ENCODE measurements at places on chromosomes 13 and 19. TPM values are rescaled to one million over a fixed set of nuclear protein-coding genes. Genes with fewer than 3 reads are reported as not detected.

Gene REEP6
- total RNA-seq, result 8.7 TPM

Gene ZNF90
- total RNA-seq, result 27.3 TPM

Gene ZNF738
- total RNA-seq, result 71.1 TPM

Gene SNRNP70
- total RNA-seq, result 303 TPM

Gene LYPD5
- total RNA-seq, result not detected

Gene PRRG2
- 1.0 TPM for total RNA-seq

Gene CRLF1
- 0.68 TPM for total RNA-seq

Gene COL4A1
- total RNA-seq, result 67.9 TPM

Gene CEACAM20
- not detected for total RNA-seq

Gene BORA
- 18.5 TPM for total RNA-seq

Gene HSD17B14
- total RNA-seq, result 4.2 TPM

Gene ZSCAN4
- total RNA-seq, result not detected

Gene FUT1
- total RNA-seq, result 0.59 TPM

Gene PCDH8
- 14.6 TPM for total RNA-seq

DNA sequence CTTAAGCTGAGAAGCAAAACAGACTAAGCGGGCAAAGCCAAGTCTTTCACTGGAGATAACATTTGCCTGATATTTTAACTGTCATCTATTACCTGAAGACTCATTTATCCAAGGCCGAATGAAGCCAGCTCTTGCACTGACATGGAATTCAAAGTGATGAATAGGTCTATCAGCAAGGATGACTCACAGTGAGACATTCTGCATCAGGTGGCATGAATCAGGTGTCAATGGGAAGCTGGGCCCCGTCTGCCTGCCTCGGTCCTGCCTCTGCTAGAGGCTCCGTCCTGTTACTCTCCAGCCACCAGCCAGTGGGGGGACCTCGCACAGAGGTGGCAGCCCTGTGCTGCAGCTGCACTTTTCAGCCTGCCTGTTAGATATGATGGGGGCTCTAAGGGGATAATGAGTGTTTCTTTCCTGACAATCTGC lies 23.5 kb downstream of the STARD13 start:
- DNase-seq, result no peak

DNA sequence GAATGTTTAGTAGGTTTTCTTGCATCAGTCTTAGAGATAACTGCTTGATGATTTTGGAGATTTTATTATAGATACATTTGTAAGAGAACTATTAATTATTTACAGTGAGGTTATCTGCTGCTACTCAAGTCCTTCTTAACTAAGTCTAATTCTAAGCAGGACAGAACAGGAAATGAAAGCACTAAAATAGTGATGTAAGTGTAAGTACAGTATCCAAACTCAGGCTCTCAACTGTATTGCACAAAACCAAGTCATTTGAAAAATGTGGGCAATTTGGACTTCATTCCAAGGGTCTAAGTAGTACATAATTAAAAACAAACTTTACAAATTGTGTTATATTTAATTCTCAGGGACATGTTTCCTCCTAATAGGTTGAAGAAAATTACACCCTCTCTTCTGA lies 417.1 kb downstream of the ITGBL1 start:
- no peak for DNase-seq

DNA sequence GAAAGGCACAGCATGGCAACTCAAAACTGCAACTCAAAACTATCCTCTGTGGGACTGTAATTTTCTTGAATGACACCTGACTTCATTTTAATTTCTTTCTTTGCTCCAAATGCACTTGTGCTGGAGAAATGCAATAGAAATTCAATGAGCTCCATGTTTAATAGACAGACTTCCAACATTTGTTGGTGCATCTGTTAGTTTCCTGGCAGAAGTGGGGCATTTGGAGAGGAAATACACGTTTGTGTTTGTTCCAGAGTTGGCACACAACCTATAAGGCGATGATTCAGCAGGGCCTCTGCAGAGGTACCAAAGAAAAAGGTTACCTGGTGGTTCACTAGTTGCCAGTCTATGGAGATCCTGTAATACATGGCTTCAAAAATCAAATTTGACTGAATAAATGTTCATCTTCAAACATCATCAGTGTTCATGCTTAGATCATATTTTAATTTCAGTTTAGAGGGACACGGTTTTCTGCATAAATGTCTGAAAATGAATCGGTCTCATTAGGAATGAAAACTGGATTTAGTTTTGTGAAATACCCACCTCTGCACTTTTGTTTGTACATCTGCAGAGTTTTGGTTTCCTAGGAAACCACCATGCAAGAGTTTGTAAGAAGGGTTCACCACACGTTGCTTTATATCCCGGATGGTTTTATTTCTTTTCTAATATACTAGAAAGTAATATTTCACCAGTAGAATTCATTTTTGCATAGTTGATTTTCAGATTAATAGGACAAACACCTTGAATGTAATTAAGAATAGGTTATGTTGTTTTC lies 21.8 kb upstream of the OBI1 start:
- no peak for DNase-seq

- DNase-seq, result no peak
These were observed 10.8 kb downstream of the SOX21 start for GRCh38 chr13:94701313-94702180.

DNA sequence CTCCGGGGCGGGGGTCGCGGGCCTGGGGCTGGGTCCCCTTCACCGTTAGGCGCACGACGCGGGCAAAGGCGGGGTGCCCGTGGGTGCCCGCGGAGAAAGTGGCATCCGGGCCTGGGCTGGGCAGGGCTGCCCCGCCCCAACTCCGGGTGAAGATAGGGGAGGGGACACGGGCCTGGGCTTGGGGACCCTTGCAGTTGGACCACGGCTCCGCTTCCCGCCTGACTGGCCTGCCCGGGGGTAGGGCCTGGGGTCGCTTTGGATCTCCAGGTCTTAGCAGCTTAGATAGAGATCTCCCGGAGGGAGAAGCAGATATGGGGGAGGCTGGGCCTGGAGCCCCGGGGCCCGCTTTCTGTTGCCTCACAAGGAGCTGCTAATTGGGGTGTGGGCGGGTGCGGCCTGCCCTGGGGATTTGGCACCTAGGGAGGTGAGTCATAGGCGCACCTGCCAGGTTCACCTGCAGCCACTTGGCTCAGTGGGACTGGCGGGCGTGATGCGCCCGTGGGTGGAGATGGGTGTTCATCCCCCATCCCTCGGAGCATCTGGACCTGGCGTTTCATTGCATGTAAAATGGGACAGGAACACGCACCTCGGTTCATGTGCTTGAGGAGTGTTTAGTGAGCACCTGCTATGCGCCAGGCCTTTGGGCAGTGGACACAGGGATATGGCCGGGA lies 585 bp downstream of the MAP1S start:
- no peak for DNase-seq

GRCh38 chr13:113105032-113105920 lies at the start of gene F7:
Gene F7, plus strand, starts transcription at chr13:113105791. Its CDS starts 51 bp downstream, at chr13:113105842.
- DNase-seq, result no peak

- no peak for DNase-seq
These were observed 45.4 kb downstream of the MBNL2 start for GRCh38 chr13:97267418-97268059.

GRCh38 chr19:43641333-43641732 lies 1.7 kb upstream of the CADM4 start:
- DNase-seq, result no peak

DNA sequence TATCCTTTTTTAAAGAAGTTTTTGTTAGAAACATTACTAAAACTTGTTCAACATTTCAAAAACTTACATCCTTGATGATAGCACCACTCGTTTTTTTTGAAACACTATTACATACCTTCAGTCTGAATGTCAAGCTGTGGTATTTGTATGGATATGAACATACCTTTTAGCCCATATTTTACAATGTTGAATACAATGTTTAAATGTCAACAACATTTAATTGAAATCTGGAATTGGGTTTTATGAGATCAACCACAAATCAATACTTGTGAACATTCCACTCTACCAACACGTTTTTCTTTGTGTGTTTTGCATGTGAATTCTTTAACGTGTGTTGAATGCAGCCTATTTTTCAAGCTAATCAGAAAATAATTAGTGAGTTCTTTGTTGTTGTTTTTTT lies 4.7 kb downstream of the SERP2 start:
- DNase-seq, result no peak

DNA sequence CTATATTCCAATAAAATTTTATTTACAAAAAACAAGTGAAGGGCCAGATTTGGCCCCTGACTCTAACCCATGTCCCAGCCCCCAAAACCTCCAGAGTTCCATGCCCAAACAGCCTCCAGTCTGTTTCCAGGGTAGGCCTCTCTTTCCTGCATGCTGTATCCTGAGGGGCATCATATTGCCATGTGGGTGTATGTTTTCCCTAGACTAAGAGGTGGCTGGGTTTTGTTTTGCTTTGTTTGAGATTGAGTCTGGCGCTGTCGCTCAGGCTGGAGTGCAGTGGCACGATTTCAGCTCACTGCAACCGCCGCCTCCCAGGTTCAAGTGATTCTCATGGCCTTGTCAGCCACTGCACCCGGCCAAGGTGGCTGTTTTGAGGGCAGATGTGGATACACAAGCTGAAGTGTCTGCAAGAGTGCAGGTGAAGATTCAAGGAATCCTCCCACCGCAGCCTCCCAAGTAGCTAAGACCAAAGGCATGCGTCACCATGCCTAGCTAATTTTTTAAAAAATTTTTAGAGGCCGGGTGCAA lies 23.6 kb upstream of the LSM14A start:
- DNase-seq, result no peak

- no peak for DNase-seq
These were observed 1379.8 kb upstream of the ATXN8OS start for GRCh38 chr13:68727798-68728197.

GRCh38 chr13:70812481-70812880 lies 704.2 kb upstream of the KLHL1 start:
- DNase-seq, result no peak

- no peak for DNase-seq
These were observed 509.9 kb upstream of the GPC6 start for GRCh38 chr13:92716749-92717148.

GRCh38 chr19:54107876-54108490 lies 5.3 kb downstream of the NDUFA3 start:
- DNase-seq, result no peak

DNA sequence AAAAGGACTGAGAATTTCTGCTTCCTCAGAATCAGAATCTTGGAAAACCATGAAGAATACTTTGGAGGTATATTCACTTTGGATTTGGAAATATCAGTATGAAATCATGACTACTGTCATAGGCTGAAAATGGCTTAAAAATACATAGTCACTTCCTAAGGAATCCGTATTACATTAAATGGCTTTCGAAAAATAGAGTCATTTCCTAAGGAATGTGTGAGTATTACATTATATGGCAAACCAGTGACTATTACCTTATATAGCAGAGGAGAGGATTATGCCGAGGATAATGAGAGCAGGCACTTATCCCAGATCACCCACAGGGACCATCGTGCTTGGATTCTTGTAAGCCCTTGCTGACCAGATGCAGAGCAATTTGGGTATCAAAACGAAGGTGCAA lies 1471.8 kb downstream of the EFNB2 start:
- DNase-seq, result no peak

DNA sequence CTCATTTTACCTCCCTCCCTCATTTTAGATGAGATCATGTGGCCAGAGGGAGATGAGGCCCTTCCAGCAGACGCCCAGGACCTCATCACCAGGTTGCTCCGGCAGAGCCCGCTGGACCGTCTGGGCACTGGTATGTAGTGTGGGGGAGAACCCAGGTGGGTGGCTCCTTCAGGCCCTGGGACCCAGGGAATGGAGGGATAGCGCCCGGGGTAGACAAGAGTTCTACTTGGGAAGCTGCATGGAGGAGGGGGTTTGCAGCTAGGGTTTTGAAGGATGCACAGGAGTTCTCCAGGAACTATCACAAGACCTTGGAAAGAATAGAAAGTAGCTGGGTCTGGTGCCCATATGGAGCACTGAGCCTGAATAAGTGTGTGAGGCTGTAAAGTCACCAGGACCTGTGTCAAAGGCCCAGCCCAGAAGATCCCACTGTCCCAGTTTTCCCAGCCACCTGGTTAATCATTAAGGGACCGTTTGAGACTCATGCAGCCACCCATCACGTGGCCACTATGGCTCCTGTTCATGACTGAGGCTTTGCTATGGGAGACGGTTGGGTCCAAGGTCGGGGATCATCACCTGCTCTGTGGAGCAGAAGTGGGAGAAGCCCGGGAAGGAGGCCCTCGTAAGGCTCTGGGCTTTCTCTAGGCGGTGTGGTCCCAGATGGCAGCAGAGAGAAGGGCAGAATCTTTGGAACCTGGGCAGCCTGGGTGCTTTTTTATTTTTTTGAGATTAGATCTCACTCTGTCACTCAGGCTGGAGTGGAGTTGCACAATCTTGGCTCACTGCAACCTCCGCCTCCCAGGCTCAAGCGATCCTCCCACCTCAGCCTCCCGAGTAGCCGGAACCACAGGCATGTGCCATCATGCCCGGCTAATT lies 17.0 kb upstream of the PIK3R2 start:
- DNase-seq, result no peak

GRCh38 chr19:10644260-10645007 lies 9.7 kb upstream of the ILF3 start:
- DNase-seq, result peak; percentile 87

DNA sequence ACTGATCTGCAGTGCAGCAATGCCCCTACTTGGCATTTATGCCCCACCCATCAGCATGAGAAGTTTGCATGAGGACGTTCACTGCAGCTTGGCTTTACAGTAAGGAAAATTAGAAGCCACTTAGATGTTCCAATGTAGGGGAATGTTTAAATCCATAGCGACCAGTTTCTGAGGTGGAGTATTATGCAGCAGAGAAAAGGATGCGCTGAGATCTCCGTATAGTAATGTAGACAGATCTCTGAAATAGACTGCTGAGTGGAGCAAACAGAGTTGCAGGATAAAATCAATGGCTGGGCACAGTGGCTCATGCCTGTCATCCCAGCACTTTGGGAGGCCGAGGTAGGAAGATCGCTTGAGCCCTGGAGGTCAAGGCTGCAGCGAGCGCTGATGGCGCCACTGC lies 10.1 kb downstream of the PGPEP1 start:
- no peak for DNase-seq

DNA sequence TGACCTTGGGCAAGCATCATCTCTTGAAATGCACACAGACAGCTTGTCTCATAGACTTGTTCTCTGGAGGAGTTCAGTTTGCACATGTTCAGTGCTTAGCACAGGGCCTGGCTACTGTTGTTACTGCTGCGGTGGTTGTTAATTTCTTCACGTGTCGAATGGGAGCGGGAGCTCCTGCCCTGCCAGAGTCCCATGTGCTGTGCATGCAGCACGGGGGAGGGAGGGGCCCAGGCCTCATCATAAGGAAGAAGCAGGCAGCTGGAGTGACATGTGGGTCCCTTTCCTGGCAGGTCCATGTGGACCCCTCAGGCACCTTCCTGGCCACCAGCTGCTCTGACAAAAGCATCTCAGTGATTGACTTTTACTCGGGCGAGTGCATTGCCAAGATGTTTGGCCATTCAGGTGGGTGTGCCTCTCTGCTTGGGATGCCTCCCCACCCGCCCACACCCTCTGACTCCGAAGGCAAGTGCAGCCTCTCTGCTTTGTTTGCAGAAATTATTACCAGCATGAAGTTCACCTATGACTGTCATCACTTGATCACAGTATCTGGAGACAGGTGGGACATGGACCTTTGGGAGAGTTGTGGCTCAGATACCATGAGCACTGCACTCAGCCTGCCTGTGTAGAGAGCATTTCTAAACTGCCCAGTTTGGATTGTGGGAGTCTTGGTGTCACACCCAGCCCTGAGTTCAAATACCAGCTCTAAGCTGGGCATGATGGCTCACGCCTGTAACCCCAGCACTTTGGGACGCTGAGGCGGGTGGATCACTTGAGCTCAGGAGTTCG lies 19.8 kb upstream of the OVOL3 start:
- DNase-seq, result no peak

Data from neural crest cell (in vitro differentiated cells).